Renal pelvis (tissue), 12 donors: ENCODE measurements at places on chromosomes 3 and 15. TPM values are rescaled to one million over a fixed set of nuclear protein-coding genes. Genes with fewer than 3 reads are reported as not detected.

The CHRM5 gene
- 0.19 TPM for polyA plus RNA-seq

The GOLGA6A gene
- 0.18 TPM for polyA plus RNA-seq

The MCF2L2 gene
- 2.0 TPM for polyA plus RNA-seq

The TNFSF10 gene
- 22.1 TPM for polyA plus RNA-seq

The PLSCR2 gene
- polyA plus RNA-seq, result 1.2 TPM

The GOLGA6L1 gene
- not detected for polyA plus RNA-seq

The CGNL1 gene
- polyA plus RNA-seq, result 61.9 TPM

DNA sequence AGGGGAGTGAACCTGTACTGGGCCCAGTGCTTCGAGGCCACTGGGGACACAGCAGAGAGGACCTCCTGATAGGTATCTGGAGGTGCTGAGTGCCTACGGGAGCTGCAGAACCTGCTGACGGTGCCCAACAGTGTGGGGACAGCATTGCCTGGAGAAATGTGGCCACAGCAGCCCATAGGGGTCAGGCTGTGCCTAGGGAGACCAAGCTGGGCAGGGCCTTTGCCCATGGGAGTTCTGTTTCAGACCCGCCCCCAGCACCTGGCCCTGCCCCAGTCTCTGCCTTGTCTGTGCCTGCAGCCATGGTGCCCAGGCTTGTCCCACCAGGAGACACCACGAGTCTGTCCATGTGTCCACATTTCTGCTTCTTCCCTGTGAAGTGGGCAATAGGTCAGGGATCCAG, 15.3 kb upstream of the RPL32 start:
- DNase-seq, result no peak

- DNase-seq, result no peak
Measured at GRCh38 chr3:149586871-149587270, 71.0 kb downstream of the WWTR1 start.

GRCh38 chr3:54056521-54056920, 65.8 kb upstream of the CACNA2D3 start:
- no peak for DNase-seq

DNA sequence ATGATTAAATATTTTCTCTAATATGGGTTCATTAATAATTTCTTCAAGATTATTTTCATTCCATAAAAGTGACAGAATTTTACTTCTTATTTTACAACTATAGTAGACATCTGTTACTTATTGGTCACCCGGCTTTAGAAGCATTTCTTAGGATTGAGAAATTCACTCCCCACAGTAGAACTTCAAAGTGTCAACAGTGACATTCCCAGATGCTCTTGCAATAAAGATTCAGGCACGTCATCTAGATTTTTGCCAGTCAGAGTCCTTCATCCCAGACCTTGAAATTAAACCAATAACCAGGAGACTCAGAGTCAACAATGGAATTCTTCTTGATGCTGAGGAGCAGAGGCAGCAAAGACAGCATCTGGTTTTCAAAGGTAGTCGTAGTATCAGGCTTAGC, 190.8 kb downstream of the VGLL3 start:
- no peak for DNase-seq

DNA sequence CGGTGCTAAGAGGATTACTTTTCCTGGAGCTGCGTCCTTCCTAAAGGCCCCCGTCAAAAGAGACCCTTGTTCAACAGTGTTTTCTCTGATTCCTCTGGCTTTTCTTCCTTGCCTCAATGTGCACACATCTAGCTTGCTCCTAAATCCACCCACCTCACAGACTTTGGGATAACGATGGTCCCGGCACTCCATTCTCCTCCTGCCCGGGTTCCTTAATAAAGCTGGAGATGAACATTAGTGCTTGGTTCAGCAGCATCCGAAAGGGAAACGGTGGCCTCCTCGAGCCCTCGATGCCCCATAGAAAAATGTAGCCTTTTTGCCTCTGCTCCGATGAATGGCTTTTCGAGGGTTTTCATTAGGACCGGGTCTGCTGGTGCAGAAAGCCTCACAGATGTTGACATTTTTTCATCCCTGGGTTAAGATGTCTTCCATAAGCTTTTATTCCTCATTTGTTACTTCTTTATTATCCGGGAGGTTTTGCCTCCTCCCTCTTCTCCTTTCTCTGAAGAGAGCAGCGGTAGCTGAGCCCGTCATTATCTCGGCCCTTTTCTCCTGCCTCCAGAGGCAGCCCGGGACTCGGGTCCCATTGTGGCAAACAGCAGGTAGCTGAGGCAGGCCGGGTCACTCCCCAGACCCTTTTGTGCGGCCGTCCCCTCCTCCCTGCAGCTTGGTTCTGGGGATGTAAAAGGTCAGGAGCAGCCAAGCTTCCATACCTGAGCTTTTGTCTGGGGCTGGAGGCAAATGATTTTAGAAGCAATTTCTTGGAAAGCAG, 64.6 kb downstream of the CPN2 start:
- no peak for DNase-seq

DNA sequence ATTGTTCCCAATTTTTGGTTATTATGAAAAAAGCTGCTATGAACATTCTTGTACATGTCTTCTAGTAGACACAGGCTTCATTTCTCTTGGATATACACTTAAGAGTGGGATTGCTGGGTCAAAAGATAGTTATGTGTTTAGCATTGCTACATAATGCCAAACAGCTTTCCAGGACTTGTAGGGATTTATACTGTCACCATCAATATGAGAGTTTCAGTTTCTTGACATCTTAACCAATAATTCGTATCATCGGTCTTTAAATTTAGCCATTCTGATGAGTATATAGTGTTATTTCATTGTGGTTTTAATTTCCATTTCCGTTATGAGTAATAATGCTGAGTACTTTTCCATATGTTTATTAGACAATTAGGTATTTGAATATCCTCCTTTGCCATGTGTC, 190.3 kb upstream of the PFN2 start:
- no peak for DNase-seq

GRCh38 chr15:51331141-51331540, 7.3 kb downstream of the CYP19A1 start:
- no peak for DNase-seq

DNA sequence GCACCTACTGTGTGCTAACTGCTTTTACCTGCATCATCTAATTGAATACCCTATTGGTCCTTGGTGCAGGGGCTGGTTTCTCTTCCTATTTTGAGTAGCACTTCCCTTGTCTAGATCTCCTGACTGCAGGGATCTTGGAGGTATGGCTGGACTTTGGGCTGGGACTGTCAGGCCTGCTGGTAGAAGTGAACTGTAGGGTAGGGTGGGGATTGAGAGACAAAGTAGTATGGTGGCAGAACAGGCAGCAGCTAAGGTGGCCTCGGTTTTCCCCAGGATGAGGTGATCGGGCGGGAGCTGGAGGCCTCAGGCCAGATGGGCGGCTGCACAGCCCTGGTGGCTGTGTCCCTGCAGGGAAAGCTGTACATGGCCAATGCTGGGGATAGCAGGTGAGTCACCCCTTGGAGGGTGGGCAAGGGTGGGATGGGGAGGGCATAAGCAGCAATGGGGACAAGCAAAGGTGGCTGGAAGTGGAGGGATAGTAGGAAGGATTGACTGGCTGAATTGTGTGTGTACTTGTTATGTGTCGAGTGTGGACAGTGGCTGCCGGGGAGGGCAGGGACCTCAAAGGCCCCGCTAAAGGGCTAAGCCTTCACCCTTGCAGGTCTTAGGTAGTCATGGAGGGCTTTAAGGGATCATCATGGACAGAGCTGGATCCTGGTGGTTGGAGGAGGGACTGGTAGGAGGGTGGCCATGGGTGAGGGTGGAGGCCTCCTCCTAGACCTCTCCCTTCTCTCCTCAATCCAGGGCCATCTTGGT, 2.0 kb downstream of the PPM1M start:
- no peak for DNase-seq

DNA sequence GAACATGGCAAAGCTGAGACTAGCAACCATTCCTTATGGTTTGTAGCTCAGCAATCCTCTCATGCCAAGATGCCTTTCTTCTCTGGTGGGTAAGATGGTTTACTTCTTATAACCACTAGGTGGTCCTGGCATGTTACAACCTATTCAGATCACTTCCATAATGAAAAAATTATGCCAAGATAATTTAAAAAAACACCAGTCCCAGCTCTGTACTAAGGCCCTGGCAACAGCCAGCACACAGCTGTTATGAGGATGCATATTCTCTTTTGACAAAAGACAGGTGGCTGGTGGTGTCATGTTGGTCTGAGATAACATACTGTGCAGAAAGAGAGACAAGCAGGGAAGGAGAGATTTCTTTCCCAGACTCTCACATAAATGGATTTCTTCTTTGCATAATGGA, 65.7 kb upstream of the FRMD4B start:
- no peak for DNase-seq

- DNase-seq, result no peak
Measured at GRCh38 chr3:12574661-12575060, 17.8 kb downstream of the MKRN2 start.

GRCh38 chr3:135762188-135762856, 203.2 kb upstream of the PPP2R3A start:
- DNase-seq, result no peak

DNA sequence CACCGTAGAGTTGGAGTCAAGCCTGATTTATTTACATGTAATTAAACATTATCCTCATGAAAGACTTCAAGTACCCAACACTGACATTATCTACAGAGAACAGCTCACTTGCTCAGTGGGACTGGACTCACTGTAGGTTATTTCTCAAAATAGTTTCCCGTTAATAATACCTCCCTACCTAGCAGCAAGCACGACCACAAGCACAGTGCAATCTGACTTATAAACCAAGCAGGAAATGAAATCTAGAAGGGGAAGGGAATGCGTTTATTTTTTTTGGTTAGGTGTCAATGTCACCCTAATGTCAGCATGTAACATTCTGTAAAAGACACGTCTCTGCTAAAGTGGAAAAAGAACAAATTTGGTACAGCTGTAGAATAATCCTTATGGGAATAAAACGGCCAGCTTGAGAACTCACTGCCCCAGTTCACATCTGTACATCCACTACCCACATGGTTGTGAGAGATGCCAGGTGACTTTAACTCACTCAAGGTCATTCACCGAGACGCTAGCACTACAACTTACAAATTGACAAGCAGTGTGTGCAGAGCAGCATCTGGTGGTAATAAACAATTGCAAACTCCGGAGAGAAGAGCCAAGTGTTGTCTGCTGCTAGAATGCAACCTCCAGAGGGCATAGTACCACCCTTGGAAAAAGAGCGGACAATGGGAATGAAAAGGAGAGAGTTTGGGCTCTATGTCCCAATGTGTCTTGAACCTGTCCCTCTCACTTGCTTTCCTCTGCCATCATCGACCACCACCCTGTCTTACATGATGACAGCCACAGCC, 242.5 kb downstream of the CADPS start:
- DNase-seq, result no peak

DNA sequence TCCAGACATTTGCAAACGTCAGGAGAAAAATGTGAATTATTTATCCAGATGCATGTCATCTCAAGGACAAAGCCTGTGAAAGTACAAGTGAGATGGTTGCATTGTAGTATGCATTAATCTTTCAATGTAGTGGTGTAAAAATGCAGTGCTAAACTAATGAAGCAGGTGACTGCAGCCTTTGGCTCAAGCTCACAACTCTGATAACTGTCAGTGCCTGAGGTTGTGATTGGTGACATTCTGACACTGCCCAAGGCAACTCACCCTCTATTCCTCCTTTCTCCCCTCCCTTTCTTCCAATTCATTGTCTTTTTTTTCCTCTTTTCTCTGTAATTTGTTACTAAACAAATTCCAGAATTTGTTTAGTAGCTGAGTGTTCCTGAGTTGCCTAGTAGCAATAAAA, 20.0 kb upstream of the TMOD3 start:
- no peak for DNase-seq

- DNase-seq, result no peak
Measured at GRCh38 chr3:162546910-162547309, 1050.3 kb downstream of the OTOL1 start.

GRCh38 chr3:9779721-9780457, 10.1 kb upstream of the CAMK1 start:
- no peak for DNase-seq

GRCh38 chr15:100192097-100193080, 149.4 kb downstream of the ADAMTS17 start:
- DNase-seq, result no peak

- DNase-seq, result no peak
Measured at GRCh38 chr15:48751595-48751994, 59.3 kb downstream of the CEP152 start.

GRCh38 chr3:17678116-17678741, 64.2 kb downstream of the TBC1D5 start:
- DNase-seq, result no peak

GRCh38 chr3:113977822-113978221, 30.0 kb downstream of the ZDHHC23 start:
- no peak for DNase-seq

GRCh38 chr3:97438131-97438530, 326.4 kb upstream of the ARL6 start:
- no peak for DNase-seq

- DNase-seq, result peak; percentile 5
Measured at GRCh38 chr3:63624941-63625560, 27.4 kb upstream of the SNTN start.

GRCh38 chr15:33656168-33656567, 312.1 kb upstream of the CHRM5 start:
- no peak for DNase-seq
